ENCODE measurements at places on chromosomes 12 and 14. TPM values are rescaled to one million over a fixed set of nuclear protein-coding genes. Genes with fewer than 3 reads are reported as not detected.

Gene CRIP2
- total RNA-seq = 23.8 TPM

Gene EPYC
- total RNA-seq = not detected

Gene AMDHD1
- 81.5 TPM for total RNA-seq

Gene MSRB3
- total RNA-seq = 1.6 TPM

Gene SMCO2
- total RNA-seq = not detected

Gene ATP5MC2
- total RNA-seq = 118 TPM

Gene MORN3
- total RNA-seq = not detected

Gene MYBPC1
- total RNA-seq = not detected

DNA sequence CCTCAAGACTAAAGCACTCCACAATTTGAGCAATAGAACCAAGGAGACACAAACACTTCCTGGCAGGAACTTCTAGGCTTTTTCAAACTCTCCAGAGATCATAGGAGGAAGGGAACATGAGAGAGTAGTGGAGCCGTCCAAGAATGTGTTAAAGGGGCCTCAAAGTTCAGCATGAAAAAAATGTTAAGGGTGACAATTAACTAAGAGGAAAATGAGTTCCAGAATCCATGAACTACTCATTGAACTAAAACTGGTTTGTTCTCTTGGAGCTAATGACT lies 122.0 kb downstream of the WIF1 start:
- no peak for DNase-seq

DNA sequence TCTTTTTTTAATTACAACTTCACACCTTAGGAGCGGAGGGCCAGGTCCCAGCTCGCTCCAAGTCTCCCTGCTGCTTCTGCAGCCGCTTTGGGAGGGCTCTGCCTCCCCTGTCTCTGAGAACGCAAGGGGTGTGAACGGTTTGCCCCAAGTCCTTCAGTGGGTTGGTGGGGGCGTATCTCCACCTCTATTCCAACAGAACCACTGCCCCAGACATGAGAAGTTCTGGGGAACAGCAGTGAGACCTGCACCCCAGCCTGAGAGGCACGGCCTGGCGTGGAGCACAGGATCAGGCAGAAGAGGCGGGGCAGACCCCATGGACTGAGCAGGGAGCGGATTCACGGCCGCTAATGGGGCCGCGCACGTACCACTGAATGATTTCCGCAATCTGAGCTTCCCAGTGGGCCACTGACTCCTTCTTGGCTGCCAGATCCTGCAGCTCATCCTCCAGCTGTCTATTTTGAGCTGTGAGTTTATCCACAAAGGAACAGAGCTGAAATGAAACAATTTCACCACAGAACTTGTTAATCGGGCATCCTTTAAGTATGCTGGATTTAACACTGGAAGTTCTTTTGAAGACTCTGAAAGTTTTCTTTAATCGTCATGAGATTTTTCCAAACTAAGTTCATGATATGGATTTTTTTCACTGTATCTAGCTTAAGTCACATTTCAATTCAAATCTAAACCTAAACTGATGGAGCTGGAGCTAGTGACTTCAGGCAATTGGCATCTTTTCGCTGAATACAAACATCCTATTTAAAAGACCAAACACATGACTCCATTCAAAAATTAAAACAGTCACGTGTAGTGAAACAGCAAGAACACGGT lies 44.4 kb downstream of the AMN start:
- DNase-seq = no peak

GRCh38 chr14:69318901-69319475 lies 59.0 kb downstream of the GALNT16 start:
- peak; percentile 33 for DNase-seq

DNA sequence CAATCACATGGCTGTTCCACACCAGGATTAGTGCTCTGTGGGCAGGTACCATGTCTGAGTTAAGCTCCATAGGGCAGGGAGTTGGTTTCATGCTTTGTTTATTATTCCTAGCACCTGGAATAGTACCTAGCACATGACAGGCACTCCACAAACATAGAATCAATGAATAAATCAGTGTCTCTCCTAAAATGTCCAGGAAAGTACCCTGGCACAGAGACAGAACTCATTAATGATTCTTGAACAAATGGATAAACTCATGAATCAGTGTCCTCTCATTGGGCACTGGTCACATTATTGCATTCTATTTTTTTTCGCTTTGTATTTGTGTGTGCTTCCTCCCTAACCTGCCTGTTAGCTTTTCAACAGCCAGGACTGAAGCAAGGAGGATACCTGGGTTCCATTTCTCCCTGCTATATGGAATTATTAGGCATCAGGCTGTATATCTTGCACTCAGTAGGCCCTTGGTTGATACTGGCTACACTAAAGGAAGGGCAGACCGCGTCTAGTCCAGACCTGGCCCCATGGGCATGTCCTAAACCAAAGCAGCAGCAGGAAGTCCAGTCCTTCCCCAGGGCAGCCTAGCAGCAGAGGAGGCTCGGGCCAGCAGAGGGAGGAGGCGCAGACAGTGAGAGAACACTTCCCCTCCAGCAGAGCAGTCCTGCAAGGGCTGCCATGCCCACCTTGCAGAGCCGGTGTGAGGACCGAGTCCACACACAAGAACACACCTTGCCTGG lies 18.4 kb downstream of the HDAC7 start:
- DNase-seq = no peak

- no peak for DNase-seq
Measured at GRCh38 chr12:26471560-26471959, 276.2 kb downstream of the SSPN start.

GRCh38 chr12:128755566-128755965 lies 68.2 kb downstream of the SLC15A4 start:
- no peak for DNase-seq

DNA sequence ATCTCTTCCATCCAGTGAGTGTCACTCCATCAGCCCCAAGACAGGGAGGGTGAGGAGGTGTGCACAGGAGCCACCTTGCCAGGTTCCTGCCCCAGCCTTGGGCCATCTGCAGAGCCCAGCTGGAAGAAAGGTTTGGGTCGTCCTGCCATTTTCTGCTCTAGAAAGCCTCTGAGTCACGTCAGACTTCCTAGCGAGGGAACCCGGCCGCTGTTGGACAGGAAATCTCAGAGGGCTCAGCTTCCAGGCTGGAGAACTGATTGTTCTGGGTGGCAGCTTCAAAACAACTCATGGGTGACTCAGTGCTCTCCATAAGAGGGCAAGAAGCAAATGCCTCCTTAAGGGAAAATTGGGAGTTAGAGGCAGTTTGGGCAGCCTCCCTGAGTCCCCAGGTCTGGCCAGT lies 16.6 kb downstream of the HIP1R start:
- no peak for DNase-seq

- peak; percentile 38 for DNase-seq
Measured at GRCh38 chr12:117028254-117028653, 71.0 kb downstream of the TESC start.

DNA sequence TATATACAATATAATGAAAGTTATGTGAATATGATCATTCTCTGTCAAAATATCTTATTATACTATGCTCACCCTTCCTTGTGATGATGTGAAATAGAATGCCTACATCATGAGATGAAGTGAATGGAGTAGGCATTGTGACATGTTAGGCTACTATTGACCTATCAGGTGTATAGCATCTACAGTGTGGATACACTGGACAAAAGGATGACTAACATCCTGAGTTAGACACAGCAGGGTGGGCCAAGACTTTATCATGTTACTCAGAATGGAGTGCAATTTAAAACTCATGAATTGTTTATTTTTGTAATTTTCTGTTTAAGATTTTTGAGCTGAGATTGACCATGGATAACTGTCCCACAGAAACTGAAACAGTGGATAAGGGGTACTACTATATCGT lies 53.4 kb upstream of the NAV3 start:
- no peak for DNase-seq
